IMR-90 (cell line): ENCODE measurements at places on chromosomes 5 and 9. TPM values are rescaled to one million over a fixed set of nuclear protein-coding genes. Genes with fewer than 3 reads are reported as not detected.
A peak's percentile ranks its signal among the peaks of the same experiment; 100 is the strongest.

- DNase-seq = no peak
- H3K27me3 ChIP-seq = no peaks in the 10 kb centered on the region
- no peaks in the 10 kb centered on the region for H3K4me1 ChIP-seq
- no peak overlapping the region for H3K27ac ChIP-seq
- H3K36me3 ChIP-seq = no peaks in the 10 kb centered on the region
These were observed 346.4 kb downstream of the ARL15 start for GRCh38 chr5:53963958-53964357.

DNA sequence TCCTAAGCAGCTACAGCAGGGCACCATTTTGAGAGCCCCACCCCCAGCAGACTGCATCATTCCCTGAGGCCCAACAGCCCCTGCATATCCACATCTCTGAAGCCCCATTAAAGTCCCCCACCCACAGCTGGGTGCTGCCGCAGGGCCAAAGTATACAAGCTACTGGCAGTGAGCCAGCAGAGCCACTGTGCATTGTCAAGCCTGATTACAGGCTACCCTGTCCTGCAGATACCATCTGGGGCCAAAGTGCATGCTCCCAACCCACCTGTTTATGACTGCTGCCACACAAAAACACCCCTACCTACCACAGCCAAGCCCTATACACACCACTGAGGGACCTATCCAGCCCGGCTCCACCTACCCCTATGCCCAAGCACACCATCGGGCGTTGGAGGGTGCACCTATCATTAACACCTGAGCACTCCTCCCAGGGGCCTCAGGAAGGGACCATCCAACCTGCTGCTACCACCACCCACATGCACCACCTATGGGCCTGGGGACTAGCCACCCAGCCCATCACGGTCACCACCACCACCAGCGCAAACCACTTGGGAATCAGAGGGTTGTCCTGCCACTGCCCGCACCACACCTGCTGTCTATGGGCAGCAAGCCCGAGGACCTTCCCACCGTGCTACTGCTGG is 105.0 kb downstream of the PLPP1 start:
- no peaks in the 10 kb centered on the region for H3K4me1 ChIP-seq
- H3K4me3 ChIP-seq = no peak overlapping the region
- no peak for DNase-seq
- no peaks in the 10 kb centered on the region for H3K27me3 ChIP-seq
- H3K27ac ChIP-seq = no peak overlapping the region
- H3K36me3 ChIP-seq = peaks cover 16% of the 10 kb centered on the region

DNA sequence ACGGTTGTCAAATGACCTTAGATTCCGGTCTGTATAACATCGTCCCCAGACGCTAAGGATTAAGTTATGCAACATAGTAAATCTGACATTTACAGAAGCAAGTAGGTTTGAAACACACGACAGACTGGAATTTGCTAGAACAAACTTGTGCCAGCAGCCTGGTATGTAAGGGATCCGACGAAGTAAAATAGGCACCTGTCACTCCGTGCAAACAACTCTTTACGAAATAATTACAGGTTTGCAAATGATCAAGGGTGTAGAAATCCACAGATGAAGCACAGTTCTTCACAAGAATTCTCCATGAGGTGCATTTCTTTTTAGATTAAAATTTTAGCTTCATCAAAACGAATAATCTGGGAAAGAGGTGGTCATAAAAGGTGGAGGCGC is 508 bp downstream of the MOCS2 start:
- H3K36me3 ChIP-seq = peaks cover 2% of the 10 kb centered on the region; the same call in 1 of the 2 replicates
- peak overlapping the region; percentile 71 for H3K4me3 ChIP-seq
- H3K27me3 ChIP-seq = no peaks in the 10 kb centered on the region
- DNase-seq = no peak
- H3K4me1 ChIP-seq = no peaks in the 10 kb centered on the region; the same call in 1 of the 2 replicates

Gene MAP1B
- 183 and 212 TPM in 2 replicates for total RNA-seq

Gene CEP72
- 2.8 and 2.9 TPM in 2 replicates for total RNA-seq

Gene LPCAT1
- 17.7 and 22.2 TPM in 2 replicates for total RNA-seq

Gene LCN15
- total RNA-seq = not detected in 2 replicates

Gene PARP8
- 8.2 and 8.6 TPM in 2 replicates for total RNA-seq
